Activated CD4-positive, alpha-beta T cell treated with anti-CD3 and anti-CD28 coated beads, Interleukin-2, amount 50 U/mL, for 24 hours (primary cell): ENCODE measurements at places on chromosomes 7 and 10.

GRCh38 chr10:66321723-66322665 is 603.8 kb upstream of the LRRTM3 start:
- no peak for DNase-seq

DNA sequence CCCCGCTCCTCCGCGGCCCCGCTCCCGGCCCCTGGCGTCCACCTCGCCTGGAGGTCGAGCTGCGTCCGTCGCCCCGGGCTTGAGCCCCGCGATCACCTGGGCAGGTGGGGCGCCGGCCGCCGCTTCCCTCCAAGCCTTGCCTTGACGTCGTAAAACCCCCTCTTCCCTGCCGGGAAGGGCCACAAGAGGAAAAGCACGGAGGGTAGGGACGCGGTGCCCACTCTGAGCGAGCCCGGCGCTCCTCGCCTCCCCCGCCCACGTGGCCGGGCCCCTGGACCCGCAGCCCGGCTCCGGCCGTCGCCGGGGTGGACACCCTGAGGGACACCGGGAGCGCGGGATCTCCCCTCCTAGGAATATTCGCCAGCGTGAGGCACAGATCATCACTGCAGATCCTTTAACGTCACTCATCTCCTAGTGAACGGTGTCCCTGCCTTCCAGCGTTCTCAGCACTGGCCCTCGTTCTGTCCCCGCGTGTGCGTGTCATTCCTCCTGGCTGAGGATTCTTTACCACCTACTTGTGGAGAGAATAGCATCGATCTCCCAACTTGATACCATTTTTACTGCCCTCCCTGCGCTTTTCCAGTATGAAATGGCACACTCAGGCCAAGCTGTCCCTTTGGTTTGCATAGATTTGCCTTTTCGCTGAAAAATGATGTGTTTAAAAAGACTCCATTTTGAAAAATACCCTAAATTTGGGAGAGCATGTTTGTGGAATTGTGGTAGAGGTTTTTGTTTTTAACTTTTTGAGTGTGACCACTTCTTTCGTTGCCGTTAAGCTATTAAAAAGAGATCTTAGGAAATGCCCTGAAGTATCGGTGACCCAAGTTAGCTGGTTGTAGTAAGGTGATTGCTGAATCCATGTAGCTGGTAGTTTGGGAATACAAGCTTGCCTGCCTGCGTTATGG is 649 bp downstream of the ACTR3B start:
- DNase-seq, result peak; percentile 20

GRCh38 chr7:66804001-66804400 is 63.5 kb downstream of the RABGEF1 start:
- no peak for DNase-seq

DNA sequence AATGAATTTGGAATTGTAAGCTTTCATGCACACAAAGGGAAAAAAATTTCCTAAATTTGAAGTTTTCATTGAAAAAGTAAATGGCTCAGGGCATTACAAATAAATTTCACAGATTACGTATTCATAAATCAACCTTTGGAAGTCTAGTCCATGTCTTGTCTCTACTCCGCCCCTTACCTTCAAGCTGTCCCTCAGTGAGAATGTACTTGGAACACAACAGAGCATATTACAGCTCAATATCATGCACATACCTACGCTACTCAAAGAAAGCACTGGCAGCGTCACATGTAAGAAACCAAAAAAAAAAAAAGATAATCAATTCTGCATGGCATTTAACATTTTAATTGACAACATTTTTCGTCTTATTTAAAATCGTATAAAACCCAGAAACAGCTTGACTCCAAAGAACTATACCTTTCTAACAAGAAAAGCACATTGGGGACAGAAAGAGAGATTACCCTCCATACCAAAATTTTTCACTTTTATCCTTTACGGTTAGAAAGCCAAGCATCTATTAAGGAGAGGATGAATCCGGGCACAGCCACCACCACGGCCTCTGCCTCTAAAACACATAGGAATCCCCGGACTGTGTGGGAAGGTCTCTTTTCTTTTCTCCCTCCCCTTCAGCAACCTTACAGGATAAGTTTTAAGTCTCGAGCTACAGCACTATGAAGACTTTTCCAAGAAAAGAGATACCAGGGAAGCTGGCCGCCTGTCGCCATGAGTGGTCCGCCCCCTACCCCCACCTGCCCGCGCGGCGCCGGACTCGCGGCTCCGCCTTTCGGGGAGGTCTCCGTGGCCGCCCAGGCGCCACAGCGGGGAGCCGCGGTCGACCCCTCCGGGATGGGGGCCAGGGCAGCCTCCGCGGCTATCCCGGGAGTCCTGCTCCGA is 1.1 kb downstream of the JMJD1C start:
- DNase-seq, result peak; percentile 1

- no peak for DNase-seq
Observed at GRCh38 chr7:30029696-30030095, 1.5 kb downstream of the PLEKHA8 start.

GRCh38 chr10:88138319-88138848 is 275.0 kb downstream of the PTEN start:
- no peak for DNase-seq

- DNase-seq, result no peak
Observed at GRCh38 chr7:30117896-30118295, 16.9 kb upstream of the MTURN start.

- no peak for DNase-seq
Observed at GRCh38 chr7:151570366-151570915, 50.7 kb upstream of the RHEB start.

GRCh38 chr7:46175221-46175620 is 254.1 kb upstream of the IGFBP3 start:
- no peak for DNase-seq

DNA sequence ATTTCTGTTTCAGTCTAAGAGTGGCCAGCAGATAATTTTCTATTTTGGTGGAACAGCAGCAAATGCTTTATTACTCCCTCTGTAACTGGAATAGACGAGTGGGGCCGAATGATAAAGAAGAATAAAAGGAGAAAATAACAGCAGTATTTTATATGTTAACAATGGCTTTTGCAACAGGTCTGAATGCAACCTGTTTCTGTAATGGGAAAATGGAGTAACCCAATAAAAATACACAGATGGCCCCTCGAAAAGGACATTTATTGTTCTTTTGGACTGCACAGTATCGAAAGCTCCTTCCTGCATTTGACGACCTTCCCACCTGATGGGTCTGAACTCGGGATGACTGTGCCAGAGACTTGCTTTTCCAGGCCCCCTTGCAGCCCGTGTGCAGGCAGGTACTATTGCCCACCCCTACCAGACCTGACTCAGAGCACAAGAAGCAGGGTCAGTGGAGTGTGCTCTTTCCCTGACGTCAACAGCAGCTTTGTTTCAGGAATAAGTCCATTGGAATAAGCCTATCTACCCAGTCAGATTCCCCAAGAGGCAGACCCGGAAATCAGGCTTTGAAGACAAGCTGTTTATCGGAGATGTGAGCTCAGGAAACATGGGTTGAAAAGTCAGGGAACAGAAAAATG is 306.5 kb upstream of the NEBL start:
- DNase-seq, result no peak

DNA sequence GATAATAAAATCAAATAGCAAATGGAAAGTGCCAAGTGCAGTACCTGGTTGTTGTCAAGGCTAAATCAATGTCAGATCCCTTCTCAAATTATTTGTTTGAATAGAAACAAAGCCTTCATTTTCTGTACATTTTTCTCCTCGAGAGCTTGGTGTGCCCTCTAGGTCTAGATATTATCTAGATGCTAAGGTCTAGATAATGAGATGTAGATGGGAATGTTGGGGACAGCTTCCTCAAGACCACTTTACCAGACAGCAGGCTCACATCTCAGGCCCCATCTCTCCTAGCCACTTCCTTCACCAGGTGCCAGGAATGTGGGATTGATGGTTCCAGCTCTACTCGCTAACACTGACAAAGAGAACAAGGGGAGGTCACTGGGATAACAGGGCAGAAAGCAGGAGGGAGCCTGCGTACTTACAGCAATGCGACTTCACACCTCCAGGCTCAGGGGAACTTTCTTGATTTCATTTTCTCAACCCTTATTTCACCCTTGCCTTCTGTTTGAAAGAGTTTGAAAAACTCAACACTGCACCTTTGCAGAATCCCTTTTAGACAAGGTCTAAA is 451.4 kb upstream of the VSTM2A start:
- no peak for DNase-seq

- no peak for DNase-seq
Observed at GRCh38 chr10:30227481-30227880, 121.6 kb downstream of the MTPAP start.

DNA sequence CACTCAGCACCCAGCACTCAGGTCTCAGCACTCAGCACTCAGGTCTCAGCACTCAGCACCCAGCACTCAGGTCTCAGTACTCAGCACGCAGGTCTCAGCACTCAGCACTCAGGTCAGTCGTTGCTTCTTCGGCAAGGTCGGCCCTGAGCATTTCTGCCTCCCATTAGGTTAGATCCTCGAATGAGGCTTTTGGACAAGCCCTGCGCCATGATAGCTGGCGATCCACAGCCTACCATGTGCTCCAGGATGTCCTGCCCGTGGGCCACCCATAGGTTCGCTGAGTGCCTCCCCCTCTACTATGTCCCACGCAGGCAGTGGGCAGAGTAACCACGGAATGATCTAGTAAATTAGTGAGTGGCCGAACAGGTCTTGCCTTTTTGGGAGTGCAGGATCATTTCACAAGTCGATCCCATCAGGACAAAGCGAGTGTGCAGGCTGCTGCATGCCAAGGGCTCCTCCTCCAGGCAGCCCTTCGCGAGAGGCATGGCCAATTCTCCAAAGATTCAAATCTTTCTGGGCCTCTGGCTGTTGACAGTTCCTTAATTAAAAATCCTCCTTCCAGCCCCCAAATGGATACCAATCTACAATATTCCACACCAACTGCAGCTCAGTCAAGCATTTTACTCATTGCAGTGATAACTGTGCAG is 206.3 kb downstream of the ADARB2 start:
- DNase-seq, result no peak

- no peak for DNase-seq
Observed at GRCh38 chr7:117251687-117252086, 71.2 kb downstream of the WNT2 start.

DNA sequence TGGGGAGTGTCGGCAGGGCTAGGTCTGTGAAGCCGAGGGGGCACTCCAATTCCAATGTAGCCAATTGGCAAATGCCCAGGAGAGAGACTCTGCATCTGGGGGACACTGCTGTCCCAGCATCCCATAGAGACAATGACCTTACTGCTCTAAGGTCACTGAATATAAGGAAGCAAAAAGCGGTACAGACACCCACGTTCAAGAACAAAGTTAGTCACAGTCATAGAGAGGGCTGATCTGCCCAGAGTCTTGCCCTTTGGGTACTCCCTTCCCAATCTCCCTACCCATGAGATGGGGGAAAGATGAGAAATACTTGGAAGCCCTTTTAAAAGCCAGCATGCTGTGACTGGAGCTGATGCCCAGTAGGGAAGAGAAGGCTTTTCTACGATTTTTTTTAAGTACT is 76.3 kb upstream of the GSDME start:
- DNase-seq, result no peak

DNA sequence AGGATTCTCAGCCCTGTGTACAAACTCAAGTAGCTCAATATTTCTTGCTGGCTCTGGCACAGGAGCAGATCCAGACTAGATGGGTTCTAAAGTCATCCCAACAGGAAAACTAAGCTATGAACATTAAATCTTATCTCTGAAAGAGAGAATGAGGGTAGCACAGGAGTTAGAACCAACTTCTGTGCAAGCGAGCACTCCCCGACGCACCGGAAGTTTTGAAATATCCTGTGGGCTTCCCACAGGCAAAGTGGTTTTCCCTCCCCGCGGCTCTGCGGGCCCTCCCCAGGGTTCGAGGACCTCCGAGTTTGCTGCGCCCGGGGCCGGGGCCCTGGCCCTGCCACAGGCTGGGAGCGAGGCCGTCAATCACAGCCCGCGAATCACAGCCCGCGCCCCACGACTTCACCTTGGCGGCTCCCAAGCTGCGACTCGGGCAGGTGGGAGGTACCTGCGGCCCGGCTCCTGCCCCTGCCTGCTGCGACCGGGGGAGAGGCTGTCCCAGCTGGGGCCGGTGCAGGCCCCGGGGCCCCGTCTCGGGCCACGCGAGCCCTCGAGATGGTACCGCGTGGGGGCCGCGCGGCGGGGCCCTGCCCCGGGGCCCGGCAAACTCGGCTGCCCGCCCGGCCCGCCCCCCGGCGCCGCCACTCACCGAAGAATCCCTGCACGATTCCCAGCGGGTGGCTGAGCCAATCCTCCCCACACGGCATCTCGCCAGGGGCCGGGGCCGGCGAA is 598 bp downstream of the MCMBP start:
- peak; percentile 42 for DNase-seq

GRCh38 chr7:47407821-47408674 is 173.9 kb downstream of the TNS3 start:
- DNase-seq, result no peak

DNA sequence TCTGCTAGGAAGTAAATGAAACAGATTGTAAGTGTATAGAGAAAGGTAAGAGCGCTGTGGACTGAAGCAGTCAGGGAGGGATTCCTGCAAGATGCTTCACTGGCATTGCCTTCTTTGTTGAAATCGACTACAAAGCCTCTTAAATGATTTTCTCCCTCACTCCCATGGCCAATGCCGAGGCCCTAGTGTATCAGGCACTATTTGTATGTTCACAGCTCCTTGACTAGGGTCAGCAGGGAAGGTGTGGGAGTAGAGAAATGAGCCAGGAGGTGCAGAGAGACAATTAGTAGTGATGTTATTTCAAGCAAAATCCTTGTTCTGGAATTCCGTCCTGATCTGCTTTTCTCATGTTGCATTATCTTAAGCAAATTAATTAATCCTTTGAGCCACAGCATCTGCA is 22.9 kb upstream of the DUSP5 start:
- no peak for DNase-seq

- no peak for DNase-seq
Observed at GRCh38 chr10:43735907-43736306, 87.2 kb upstream of the ZNF32 start.

DNA sequence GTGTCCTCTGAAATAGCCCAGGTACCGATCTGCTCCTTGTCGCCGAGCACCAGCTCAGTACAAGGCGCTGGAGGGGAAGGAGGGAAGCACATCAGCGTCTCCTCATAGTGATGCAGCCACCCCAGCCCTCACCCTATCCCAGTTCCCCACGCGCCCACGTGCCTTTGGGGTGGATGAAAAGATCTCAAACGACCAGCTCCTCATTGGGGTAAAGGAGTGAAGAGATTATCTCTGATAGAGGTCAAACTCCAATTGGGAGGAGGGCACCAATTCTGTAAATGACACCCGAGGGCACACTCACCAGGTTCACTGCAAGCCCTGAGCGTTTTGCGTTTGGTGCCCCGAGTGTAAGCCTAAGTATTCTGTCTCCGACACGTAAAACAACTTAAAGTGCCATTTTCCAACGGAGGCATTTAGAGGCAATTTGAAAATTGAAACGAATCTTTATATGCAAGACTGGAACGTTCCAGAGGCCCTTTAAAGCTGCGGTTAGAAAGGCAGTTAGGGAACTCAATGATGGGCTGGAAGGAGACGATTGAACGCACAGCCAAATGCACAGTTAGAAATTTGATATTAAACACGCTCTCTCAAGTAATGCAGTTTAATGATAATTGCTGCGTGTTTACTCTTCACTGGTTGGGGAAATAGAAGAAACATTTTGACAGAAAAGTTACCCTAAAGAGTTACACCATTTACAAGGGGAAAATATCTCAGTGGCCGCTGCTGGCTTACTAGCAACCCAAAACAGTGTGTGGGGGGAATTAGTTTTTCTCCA is 8.9 kb upstream of the EMX2 start:
- no peak for DNase-seq

GRCh38 chr10:111873041-111873440 is 310.5 kb downstream of the GPAM start:
- DNase-seq, result no peak

- DNase-seq, result no peak
Observed at GRCh38 chr7:31318313-31318712, 22.2 kb downstream of the NEUROD6 start.
